ENCODE measurements at places on chromosomes 11 and 22.

DNA sequence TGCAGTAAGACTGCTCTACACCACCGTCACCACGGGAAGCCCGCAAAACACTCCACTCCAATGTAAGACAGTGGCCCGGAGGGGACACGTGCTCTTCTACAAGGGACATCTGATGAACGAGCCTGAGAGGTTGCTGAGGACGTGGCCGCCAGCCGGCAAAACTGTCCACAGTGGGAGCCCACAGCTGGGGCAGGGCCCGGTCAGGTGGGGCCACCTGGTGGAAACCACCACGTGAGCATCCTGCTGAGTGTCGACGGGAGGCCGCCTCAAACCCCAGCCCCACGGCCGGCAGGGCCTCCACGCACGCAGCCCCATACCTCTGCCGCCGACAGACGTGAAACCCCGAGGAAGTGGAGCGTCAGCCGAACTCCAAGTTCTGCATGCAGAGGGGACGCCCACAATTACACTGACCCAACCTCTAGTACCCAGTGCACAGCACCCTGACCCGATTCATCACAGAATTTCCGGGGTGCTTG is 42.6 kb downstream of the BRD1 start:
- no peak for DNase-seq

- DNase-seq: no peak
These were observed 16.7 kb downstream of the BCL2L13 start for GRCh38 chr22:17655289-17655688.

DNA sequence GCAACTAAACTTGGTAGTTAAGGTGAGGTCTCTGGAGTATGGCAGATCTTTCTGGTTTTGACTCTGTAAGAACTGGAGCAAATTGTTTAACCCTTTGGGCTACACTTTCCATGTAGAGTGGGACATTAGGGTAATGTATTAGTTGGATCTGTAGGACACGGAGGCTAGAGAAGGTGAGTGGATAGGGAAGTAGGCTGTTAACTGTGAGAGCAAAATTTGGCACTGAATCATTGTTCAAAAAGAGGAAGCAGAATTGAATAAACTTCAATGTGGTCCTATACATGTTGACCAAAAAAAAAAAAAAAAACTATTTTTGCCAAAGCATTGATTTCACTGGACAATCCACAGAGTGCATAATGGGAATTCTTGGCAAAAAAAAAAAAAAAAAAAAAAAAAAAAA is 370.2 kb upstream of the CHORDC1 start:
- DNase-seq: no peak

- no peak for DNase-seq
These were observed 279.9 kb upstream of the B3GAT1 start for GRCh38 chr11:134691985-134692384.

DNA sequence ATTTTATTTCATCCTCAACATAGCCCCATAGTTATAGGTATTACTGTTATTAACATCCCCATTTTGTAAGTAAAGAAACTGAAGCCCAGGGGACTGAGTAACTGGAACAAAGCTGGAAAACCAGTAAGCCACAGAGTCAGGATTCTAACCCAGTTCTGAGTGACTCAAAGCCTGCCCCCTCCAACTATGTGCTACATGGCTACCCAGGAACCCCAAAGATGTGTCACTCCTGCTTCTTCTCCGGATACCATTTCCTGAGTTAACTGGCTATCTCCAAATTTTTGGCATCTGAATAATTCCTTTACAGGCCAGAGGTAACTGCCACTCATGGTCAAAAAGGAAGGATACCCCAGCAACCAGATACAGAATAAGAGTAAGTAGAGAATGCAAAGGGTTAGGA is 43.6 kb downstream of the TENM4 start:
- no peak for DNase-seq

Data from GOT3 (cell line).